ENCODE measurements at places on chromosomes 1 and 21.

GRCh38 chr1:232917053-232917452, 33.4 kb upstream of the NTPCR start:
- DNase-seq = no peak

GRCh38 chr21:41112740-41113692, 54.9 kb upstream of the BACE2 start:
- peak; percentile 52 for DNase-seq

DNA sequence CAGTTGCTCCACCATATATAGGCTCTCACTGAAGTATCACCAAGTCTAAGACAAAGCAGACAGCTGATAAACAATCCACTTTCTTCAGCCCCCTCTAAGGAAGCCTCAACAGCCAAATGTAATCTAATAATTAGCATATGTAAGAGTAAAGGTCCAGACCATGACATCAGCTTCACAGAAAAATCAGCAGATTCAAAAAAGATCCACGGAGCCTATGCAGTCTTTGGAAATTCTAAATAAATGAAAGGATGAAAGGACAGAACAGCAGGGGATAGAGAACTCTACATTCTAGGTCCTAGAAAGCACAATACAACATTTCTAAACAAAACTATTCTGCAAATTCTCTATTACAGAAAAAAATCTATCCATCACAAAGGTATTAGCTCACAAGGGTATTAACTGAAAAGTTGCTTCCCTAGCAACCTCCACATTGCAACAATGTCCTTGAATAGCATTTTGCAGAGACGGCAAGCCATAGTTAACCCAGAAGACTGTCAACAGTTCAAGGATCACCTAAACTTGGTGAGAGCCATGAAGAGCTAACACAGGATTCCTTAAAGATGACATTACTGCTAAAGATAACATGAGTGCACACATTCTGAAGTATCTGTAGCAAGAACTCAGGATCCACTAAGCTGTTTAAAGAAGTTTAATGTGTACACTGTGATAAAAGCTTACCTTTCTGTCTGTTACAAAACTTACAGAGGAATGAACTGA, 74.3 kb downstream of the SIPA1L2 start:
- no peak for DNase-seq

DNA sequence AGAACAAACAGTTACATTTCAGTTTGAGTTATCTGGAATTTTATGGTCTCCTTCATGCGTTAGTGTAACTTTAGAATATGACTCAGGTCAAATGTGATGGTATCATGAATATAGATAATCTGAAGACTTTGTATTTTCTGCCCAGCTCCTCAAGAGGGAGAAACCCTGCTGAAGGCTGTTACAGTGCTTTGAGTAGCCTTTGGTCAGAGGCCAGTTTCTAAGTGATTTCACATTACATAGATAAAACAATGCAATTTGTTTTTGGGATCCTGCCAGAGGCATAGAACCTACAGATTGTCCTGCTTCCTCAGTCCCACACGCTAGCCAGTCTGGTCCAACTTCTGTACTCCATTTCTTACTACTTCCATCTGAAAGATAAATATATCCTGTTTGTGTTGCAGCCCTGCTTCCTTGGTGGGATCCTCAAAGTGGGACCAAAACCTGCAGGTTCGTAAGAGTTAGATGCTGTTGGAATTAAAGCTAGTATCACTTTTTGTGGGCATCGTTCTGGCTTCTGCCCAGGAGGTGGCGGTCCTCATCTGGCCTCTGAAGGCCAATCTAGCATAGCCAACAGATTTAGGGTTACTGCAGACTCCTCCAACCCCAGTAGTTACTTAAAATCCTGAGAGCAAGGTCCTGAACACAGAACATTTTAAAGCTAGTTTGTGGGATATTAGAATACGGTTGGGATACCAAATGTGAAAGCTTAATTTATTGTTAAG, 645.8 kb upstream of the USP24 start:
- DNase-seq = no peak

- no peak for DNase-seq
Observed at GRCh38 chr1:153488731-153489130, 28.3 kb upstream of the S100A7 start.

All from MM.1S (cell line).